ENCODE measurements at places on chromosomes 12 and 14.
A peak's percentile ranks its signal among the peaks of the same experiment; 100 is the strongest.

- no peak for DNase-seq
These were observed 760.3 kb downstream of the NOVA1 start for GRCh38 chr14:25837551-25837965.

DNA sequence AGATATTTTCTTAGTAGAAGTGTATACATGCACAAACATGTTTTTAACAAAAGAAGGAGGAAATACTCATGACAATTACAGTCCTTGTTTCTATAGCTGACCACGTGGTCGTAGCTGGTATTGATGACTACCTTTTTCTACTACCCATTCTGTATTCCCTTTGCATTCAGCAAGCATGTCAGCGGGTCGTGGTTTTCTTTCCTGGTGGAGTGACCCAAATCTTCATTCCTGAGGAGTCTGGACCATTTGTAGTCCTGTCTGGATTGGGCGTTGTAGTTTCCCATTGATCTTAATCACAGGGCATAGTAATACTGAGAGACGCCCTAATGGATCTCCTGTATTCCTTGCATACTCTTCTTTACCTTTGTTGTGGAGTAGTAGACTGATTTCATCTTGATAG, 472.1 kb upstream of the RGS6 start:
- DNase-seq = no peak

DNA sequence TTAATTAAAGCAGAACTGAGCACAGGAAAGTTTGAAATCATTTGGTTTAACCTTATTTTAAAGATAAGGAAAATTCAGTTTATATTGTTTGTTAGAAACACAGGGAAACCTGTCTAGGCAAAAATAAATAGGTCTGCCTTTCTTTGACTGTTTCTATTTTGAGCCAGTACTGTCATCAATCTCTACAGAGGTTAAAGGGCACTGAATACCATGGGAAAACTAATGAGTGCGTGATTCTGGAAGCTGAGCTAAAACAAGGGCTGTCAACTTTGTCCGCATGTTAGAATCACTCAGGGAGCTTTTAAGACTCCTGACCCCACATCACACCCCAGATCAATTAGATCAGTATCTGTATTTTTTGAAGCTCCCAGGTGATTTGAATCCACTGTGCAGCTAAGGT, 38.8 kb downstream of the NOPCHAP1 start:
- DNase-seq = no peak

GRCh38 chr14:84584511-84584910, 945.4 kb upstream of the FLRT2 start:
- no peak for DNase-seq

- DNase-seq = no peak
These were observed 7.6 kb downstream of the KRAS start for GRCh38 chr12:25242981-25243679.

DNA sequence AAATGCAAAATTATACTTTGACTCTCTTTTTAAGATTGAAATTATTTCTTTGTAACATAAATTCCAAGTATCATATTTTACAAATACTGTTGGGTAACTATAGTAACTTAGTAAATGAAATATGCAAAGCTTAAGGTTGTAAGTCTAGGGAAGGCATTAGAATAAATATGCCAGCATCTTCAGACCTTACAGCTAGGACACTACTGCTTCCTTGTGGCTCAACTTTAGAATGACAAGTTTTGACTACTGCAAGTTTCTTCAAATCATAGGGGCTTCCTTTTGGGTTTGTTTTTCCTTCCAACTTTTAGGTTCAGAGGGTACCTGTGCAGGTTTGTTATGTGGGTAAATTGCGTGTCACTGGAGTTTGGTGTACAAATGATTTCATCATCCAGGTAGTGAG, 17.7 kb upstream of the ANP32D start:
- no peak for DNase-seq

DNA sequence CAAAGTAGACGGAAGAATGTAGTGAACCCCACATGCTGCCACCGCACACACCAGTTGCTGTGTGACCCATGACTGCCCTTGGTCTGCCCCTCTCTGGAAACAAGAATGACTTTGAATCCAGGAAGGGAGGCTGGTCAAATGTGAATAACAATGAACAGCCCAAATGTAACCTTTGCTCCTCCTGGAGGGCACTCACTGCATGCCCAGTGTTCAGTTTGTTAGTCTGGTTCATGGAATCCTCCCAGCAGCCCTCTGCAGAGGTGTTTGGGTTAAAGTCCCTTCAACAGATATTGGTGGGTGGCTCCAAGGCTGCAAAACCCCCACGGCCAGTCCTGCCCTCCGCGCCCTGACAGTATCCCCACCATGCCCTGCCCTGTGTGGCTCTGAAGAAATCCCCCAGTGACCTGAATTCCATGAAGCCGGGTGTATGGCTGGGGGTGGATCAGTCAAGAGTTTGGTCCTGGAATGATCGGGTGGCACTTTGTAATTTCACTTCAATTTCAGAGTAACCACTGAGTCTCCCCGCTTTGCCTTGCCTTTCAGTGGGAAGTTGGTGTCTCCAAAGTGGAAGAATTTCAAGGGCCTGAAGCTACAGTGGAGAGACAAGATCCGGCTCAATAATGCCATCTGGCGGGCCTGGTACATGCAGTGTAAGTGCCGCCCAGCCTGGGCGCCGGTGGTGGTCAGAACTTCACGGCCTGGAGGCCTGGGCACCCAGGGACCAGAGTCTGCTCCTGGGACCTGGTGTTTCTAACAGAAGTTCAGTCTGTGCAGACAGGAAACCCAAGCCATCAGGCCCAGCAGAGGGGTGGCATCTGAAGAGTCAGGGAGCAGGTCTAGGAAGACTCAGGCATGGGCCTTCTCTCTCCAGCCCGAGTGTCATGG, 47.1 kb downstream of the IL31 start:
- DNase-seq = no peak

GRCh38 chr12:93783832-93784231, 106.7 kb downstream of the CRADD start:
- DNase-seq = no peak

- no peak for DNase-seq
These were observed 55.7 kb downstream of the TMX1 start for GRCh38 chr14:51295646-51296263.

DNA sequence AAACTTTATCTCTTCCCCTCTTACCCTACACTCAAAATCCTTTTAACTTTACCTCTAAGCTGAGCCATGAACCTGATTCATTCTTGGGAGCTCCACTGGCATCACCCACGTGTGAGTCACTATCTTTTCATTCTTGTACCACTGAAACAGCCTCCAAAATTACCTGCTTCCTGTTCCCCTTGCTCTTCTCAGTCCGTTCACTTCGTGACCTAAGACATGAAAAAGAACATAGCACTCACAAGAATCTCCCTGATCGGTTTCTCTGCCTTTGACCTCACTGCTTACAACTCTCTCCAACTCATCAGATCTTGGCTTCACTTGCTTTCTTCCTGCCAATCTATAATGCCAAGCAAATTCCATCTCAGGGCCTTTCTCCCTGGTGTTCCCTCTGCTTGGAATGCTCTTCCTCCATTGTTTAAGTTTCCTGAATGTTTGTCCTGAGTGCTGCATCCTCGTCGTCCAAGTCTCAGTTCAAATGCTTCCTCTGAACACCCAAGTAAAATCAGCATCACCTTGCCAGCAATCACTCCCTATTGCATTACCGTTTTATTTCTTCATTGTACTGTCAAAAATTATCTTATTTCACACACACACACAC, 9.2 kb downstream of the GLIPR1 start:
- no peak for DNase-seq

DNA sequence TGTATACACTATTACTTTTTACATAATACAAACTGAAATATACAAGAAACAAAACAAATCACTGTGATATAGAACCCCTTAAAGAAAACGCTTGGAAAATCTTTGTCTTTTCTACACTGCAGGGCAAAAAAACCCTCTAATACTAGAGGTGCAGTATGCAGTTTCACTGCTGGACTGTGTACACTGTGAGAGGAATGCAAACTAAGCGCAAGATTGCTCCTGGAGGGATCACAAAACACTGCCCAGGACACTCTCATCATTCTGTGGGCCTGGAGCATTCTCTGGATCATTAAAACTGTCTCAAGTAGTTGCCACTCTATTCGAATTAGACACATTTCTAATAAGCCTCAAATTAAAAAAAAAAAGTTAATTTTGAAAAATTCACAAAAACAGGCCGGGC, 217.6 kb downstream of the MED13L start:
- no peak for DNase-seq

DNA sequence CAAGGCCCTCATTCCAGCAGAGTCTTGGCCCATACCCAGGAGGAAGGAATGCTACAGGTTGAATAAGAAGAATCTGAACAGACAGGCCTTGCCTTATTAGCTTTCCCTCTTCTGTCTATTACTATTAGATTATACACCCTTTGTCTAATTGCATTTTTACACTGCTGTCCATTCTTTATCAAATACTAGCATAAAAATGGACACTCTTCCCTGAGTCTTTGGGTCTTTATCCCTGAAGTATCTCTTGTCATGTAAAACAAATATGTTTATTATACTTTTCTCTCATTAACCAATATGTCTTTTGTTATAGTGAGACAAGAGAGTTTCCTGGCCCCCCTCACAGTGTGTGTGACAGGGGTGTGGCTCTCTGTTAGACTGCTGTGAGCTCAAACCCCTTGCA, 897.4 kb upstream of the SEL1L start:
- DNase-seq = no peak

- DNase-seq = no peak
These were observed 56.0 kb downstream of the FBRSL1 start for GRCh38 chr12:132545955-132546354.

DNA sequence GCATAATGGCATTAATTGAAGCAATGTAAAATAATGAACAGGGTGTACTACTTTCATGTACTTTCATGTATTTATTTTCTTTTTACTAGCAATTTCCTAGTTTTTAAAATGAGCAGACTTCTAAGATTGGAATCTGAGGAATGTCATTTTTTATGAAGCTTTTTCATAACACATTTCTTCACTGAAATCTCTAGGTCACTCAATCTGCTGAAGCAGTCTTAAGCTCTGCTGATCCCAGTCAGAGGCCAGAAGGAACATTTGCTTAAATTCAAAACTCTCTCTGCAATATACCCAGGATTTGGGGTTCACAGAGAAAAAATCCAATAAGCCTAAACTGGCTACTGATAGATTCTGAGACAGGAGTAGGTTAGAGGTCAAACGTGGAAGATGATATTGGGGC, 73.6 kb upstream of the CNTN1 start:
- no peak for DNase-seq

- no peak for DNase-seq
These were observed 48.8 kb upstream of the HSPB8 start for GRCh38 chr12:119129827-119130434.

GRCh38 chr14:34710744-34711143, 3.6 kb downstream of the CFL2 start:
- DNase-seq = no peak

GRCh38 chr14:78450669-78451318, 280.6 kb downstream of the NRXN3 start:
- no peak for DNase-seq

GRCh38 chr14:23555882-23556699, at the start of gene THTPA:
TSS of gene THTPA (plus strand) at chr14:23556271. CDS start at chr14:23556758, 487 bp downstream.
- DNase-seq = peak; percentile 79

DNA sequence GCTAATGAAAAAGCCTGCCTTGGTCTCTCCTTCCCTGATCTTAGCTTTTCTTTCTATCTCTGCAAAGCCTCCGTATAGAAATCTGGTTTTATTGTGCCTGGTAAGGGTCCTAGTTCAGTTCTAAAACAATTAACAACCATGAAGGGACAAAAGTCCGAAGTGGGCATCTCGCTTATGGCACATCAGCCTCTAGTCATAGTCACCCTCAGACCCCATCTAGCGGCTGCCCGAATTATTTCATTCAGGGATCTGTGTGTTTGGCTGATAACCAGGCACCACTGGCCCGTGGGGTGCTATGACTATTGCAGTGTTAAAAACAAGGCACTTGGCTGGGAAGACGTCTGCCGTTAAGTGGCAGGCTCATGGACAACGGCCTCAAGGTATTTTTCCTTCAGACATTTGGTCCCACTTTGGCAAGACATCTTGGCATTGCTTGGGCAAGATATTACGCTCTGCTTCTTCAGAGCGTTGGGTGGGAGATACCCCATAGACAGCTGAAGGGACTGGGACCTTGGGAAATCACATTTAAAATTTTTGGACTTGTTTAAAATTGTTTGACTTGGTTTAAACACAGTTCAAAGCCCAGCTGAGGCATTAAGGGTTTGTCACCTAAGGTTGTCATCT, 87.1 kb downstream of the SINHCAF start:
- peak; percentile 8 for DNase-seq

GRCh38 chr14:76695263-76695920, 65.9 kb upstream of the VASH1 start:
- DNase-seq = no peak

- DNase-seq = no peak
These were observed 562 bp upstream of the GLIPR1L2 start for GRCh38 chr12:75390156-75390898.

DNA sequence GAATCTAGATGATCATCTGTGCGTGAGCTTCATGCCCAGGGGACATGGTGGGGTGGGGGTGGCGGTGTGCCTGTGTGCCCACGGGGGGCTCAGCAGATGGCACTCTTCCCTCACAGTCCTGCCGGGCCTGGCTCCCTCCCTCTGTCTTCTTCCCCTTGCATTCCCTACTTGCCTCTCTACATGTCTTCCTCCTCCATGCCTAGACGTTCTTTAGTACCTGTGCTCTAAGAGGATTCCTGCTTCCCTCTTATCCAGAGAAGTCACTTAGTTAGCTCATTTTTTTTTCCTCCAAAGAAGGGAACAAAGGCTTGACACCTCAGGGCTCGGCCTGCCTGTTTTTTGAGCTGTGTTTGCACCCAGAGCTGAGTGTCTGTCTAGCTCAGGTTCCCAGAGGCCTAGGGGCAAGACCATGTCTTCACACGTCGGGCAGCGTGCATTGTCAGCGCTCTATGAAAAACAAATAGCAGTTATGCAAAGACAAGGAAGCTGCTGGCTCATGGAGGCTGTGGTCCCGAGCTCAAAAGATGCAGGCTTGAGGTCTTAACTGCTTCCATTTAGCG, 48.8 kb downstream of the NINJ2 start:
- no peak for DNase-seq

DNA sequence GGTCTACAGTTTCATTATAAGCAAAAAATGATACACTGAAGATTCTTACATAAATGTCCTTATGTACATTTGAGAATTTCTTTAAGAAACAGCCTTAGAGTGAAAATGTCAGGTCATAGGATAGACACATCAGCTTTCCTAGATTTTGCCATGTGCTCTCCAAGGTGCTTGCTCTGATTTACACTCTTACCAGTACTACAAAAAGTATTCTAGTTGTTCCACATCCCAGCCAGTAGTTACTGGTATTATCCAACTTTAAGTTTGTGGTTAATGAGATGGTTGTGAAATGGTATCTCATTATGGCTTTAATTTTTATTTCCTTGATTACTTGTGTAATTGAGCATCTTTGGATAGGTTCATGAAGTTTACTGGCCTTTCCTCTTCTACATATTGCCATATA, 5.0 kb upstream of the LRRK2 start:
- no peak for DNase-seq

GRCh38 chr14:104969741-104970230, 8.4 kb downstream of the AHNAK2 start:
- DNase-seq = no peak

- no peak for DNase-seq
These were observed 2.9 kb downstream of the GLIPR1 start for GRCh38 chr12:75483431-75483830.

Data from stimulated activated CD4-positive, alpha-beta T cell treated with anti-CD3 and anti-CD28 coated beads, Interleukin-1b, Interleukin-23, amount 100 ng/mL, for 1 hour (primary cell).